ENCODE measurements at places on chromosomes 4 and X. TPM values are rescaled to one million over a fixed set of nuclear protein-coding genes. Genes with fewer than 3 reads are reported as not detected.

DNA sequence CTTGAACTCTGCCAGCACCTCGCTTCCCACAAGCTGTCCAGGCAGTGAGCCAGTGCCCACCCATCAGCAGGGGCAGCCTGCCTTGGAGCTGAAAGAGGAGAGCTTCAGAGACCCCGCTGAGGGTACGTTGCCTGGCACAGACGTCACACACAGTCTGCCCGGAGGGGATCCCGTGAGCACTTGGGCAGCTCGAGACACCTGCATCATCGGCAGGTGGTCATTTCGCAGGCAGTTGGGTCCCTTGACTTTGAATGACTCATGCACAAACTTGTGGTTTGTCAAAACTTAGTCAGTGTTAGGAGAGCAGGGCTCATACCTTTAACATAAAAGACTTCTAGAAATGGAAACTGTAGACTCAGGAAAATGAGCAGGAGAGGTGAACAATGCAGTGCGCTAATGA lies 9.9 kb downstream of the TACC3 start:
- DNase-seq = no peak

DNA sequence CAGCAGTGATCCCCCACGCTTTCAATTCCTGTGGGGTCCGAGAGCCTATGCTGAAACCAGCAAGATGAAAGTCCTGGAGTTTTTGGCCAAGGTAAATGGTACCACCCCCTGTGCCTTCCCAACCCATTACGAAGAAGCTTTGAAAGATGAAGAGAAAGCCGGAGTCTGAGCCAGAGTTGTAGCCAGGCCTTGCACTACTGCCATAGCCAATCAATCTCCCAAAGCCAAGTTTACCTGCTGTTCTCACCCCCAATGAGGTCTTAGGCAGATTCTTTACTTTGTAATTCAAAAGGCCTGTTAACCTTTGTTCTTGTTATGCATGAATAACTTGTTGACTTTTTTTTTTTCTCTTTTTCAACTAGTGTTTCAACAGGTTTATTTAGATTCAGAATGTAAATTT lies 4.0 kb downstream of the MAGEB2 start:
- DNase-seq = no peak

GRCh38 chr4:83771113-83771705 lies 235.3 kb downstream of the GPAT3 start:
- DNase-seq = no peak

Gene RASL11B
- 1.3 TPM for total RNA-seq

- DNase-seq = no peak
Observed at GRCh38 chrX:53511322-53511721, 77.2 kb upstream of the HSD17B10 start.

DNA sequence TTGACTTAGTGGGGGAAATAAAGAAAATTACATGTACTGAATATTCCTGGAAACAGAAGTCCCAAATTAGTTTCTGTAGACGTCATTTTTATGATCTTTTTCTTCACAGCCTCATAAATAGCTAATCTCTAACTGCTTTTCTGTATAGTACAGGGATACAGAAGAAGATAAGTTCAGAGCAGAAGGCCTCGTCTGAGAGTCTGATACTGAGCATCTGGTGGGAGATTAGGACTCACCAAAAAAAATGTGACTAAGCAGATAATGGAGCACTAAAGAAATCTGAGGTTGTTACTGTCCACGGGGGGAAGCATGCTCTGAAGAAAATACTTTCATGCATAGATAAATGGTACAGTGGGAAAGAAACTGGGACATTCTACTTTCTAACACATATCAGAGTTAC lies 115.3 kb upstream of the TRPC5 start:
- no peak for DNase-seq

Measured in esophagus muscularis mucosa (tissue), 4 donors.